ENCODE measurements at places on chromosomes 6 and 20.
A peak's percentile ranks its signal among the peaks of the same experiment; 100 is the strongest.

DNA sequence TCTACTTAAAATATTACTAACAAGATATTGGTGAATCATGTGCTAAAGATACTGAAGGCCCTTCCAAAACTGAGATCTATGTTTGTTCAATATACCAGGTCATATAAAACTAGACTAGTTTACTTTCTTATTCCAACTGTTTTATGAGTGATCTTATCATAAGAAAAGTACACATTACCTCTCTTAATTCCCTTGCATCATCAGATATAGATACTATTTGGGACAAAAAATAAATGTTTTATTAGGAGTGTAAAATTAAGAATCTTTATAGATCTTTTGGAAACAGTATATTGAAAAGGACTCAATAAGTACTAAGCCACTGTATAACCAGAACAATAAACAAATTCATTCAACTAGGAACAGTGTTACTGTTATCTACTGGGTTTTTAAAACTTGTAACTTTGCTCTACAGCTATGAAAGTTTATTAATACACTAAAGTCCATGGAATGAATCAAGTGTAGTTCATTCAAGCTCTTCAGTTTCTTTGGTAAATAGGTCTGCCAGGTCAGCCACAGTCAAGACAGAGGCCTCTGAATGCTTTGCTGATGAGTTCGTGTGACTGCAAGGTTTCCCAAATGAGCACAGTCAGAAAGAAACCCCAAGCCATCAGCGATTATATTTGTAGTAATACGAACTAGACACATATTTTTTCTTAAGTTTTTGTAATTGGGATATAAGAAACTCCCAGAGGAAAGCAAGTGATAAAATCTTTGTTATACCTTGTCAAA, 71.8 kb upstream of the FBXO30 start:
- no peak for DNase-seq

DNA sequence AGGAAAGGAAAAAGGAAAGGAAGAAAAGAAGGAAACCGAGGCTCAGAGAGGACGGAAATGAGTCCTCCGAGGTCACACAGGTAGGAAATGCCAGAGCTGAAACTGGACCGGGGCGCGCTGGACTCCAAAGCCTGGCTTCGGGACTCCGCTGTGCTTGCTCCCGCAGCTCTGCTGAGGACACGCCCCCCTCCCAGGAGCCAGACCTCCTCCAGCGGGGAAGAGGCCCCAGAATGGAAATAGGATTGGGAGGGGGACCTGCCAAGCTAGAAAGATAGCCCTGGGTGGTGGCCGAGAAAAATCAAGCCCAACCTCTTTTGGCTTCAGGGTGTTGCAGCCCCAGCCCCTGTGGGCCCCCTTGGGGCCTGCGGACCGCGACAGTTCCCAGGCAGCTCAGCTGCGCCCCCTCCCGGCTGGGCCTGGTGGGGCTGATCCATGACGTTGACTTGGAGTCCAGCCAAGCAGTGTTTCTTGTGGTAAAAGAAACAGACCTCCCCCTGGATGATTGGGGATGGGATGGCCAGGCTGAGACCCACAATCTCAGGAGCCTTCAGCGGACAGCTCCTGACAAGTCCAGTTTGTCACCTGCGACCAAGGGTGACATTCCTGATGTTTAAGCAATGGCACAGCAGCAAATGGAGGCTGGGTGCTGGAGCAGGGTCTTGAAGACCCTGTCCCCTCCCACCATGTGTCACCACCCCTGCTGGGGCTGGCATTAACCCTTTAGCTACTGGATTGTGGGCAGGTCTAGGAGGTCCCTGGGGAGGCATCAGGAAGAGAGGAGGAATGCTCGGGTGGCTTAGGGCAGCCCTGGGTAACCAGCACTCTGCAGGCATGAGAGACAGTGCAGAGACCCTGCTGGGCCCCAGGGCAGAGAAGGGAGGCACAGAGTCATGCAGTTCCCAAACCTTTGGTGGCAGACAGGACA, 55.4 kb downstream of the RIPOR3 start:
- DNase-seq = peak; percentile 33

DNA sequence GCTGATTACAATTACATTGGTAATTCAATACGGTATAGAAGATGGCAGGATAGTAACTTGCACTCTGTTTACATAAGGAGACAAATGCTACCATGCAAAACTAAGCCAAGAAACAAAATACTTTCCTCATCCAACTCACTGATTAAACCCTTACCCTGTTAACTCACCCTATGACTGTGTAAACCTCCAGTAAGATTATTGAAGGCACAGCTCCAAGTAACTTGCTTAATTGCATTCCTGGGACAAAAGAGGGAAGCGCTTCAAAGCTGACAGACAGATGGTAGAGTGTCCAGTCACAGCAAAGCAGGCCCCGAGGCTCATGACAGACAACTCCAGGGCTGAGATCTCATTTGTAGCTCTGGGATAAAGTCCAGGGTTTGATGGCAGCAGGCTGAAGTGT, 6.9 kb upstream of the KIF16B start:
- DNase-seq = no peak

DNA sequence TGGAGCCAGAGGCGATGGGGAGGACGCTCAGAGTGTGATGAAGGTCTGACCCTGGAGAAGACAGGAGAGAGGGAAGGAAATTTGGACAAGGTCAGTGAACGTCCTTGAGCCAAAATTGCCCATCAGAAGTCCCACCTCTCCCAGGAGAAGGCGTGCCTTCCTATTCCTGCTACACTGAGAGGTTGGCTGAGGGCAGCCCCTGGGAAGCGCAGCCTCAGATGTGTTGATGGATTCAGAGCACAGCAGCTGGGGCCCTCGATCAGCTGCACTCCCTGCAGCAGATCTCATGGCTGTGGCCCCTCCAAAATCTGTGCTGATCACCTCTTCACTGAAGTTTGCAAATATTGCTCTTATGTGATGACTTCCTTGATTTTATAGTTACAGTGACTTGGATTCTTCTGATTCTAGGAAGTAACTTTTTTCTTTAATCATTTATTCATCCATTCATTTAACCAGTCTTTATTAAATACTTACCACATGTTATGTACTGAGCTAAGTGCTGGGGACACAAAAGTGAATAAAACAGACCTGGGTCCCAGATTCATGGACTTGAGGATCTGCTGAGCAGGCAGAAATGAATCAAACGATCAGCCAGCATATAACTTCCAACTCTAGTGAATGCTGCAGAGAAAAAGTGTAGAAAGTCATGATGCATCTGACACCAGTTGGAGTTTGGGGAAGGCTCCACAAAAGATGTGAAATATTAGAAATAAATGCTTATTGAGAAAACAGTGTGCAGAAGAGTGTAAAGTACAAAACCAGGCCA, 69.6 kb upstream of the ARMC2 start:
- no peak for DNase-seq

DNA sequence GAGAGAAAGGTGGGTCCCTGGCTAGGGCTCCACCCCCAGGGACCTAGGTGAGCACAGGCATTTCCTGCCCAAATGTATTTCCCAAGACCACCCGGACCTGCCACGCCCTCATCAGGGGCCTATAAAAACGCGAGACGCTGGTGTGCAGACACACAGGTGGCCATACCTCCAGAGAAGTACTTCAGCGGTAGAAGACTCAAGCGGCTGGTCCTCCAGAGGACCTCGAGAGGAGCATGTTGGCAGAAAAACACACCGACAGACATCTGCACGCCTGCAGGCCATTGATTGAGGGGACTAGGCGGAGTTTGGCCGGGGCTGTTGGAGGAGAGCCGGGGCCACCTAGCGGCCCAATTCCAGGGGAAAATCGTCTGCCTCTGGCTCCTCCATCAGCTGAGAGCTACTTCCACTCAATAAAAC, 695.8 kb upstream of the MMS22L start:
- no peak for DNase-seq

- DNase-seq = no peak
Measured at GRCh38 chr6:145829102-145829501, 14.5 kb upstream of the FBXO30 start.

DNA sequence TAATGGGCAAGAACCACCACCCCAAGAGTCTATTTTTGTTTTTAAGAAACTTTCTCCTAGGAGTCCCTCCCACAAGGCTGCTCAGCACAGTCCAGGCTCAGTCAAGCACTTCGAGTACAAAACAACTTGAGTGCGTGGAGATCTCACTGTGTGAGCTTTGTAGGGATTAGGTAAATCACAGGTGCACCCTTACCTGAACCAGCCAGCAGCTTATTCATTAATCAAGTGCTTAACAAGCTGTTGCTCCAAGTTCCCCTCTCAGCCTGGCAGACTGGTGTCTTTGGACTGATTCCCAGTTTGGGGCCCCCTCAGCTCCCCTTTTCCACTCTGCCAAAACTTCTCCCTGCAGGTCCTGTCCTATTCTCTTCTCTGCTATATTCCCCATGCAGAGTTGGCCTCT, 133.1 kb downstream of the LY86 start:
- DNase-seq = no peak

DNA sequence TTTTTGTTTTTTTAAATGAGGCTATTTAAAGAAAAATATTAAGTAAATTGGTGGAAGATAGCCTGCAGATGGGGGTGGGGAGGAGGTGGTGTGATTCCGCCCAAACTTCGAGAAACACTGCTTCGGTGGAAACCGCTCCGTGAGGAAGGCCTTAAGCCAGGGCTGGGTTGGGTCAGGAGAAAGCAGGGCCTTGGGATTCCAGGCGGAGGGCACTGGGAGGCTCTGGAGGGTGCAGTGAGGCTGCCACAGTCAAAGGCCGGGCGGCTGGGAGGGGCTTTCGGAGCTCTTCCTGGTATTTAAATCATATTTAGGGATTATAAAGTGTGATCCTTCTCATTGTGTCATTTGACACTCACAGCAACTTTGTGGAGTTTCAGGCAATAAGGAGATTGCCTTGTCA, 22.2 kb upstream of the SCRT2 start:
- no peak for DNase-seq

Data from T-helper 2 cell treated with Interferon-gamma antibody and Interleukin-4, amounts not matched to agents 5 μg/mL and 100 μg/mL, for 36 hours (primary cell).